Activated T-cell treated with anti-CD3 and anti-CD28 coated beads, Interleukin-2, amount 50 U/mL, for 4 hours (primary cell): ENCODE measurements at places on chromosomes 1 and 21.

DNA sequence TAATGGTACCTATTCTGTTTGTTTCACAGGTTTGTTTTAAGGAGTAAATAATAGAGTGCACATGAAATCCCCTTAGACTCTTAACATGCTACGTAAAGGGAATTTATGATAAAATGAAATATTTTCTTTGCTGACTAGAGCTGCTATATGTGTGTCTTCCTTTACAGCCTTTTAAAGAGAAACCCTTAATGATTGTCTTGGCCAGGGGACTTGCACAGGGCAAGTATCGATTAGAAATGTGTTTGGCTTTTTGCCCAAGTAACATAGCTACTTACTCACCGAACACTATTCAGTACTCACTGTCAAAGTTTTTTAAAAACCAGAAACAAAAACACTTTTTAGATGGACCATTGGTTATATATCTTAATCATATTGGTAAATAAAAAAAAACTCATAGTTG, 71.3 kb upstream of the KIAA1614 start:
- DNase-seq = no peak

DNA sequence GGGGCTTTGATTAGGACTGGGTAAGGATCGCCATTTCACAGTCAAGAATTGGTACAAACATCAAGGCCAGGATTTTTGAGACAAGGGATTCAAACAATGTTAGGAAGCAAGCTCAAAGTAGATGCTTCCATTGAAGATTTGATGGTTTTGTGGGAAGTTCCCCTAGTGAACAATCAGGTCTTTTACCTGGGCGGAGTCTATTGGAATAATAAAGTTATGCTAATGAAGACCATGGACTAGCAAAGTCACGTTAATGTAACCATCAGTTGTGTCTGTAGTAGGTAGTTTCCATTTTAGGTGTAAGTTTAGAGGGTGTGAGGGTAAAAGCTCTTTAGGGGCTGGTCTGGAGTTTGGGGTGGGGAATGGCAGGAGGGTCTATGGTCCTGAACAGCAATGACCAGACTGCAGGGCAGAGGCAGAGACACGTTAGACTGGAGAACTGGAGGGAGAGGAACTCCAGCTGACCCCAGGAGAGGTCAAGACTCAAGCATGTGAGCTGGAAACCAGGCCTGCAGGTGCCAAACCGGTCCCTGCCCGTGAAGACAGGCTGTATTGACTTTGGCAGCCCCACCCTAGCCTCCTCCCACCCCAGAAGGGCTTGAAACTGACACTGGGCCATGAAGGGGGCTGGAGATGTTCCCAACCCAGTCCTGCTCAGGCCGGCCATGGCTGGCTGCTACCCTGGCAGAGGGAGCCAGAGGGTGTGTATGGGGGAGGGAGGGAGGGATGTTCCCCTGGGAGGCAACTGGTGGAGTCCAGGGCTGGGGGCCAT, 36.0 kb upstream of the GPR37L1 start:
- no peak for DNase-seq

- DNase-seq = no peak
These were observed 61.3 kb downstream of the DMRTB1 start for GRCh38 chr1:53520481-53520880.

- no peak for DNase-seq
These were observed 1.2 kb downstream of the DHRS3 start for GRCh38 chr1:12616709-12617373.

- no peak for DNase-seq
These were observed 6.0 kb downstream of the FTCD start for GRCh38 chr21:46149205-46149901.

GRCh38 chr21:45073301-45074047, 906 bp upstream of the ADARB1 start:
- no peak for DNase-seq

DNA sequence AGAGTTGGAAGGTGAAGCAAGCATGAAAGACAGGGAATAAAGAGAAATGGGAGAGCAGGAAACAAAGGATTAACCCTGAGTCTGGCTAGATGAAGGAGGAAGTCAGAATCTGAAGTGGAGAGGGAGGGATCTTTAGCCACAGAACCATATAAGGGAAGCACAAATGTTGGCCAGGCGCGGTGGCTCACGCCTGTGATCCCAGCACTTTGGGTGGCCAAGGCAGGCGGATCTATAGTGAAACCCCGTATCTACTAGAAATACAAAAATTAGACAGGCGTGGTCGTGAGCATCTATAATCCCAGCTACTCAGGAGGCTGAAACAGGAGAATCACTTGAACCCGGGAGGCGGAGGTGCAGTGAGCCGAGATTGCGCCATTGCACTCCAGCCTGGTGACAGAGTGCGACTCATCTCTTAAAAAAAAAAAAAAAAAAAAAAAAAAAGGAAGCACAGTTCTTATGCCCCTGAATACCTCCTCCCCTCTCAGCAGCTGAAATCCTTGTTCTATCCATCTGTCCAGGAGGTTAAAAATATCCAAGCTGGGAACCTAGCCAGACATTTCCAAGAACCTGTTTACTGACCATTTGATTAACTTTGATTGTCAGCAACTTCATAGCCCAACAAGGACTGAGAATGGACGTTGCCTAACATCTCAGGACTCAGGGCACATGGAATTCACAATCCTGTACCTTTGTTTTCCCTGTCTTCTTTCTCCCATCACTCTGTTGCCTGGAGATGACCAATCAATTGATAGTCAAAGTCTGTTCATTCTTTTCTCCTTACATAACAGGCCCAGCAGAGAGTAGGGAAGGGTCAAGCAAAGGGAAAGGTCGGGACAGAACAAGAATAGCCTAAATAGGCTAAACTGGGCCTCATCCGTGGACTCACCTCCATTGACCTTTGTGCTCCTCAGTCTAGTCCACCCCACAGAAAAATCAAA, 10.6 kb downstream of the TXNIP start:
- no peak for DNase-seq

GRCh38 chr21:39118061-39118460, 65.2 kb downstream of the PSMG1 start:
- no peak for DNase-seq
